ENCODE measurements at places on chromosomes 2 and 18. TPM values are rescaled to one million over a fixed set of nuclear protein-coding genes. Genes with fewer than 3 reads are reported as not detected.

The ST3GAL5 gene
- 162 TPM for total RNA-seq

The RAB31 gene
- total RNA-seq: 125 TPM

- no peaks in the 10 kb centered on the region for H3K27me3 ChIP-seq
- H3K4me1 ChIP-seq: peaks cover 8% of the 10 kb centered on the region
- no peaks in the 10 kb centered on the region for H3K36me3 ChIP-seq
- DNase-seq: no peak
- peak overlapping the region; percentile 45 for H3K27ac ChIP-seq
Observed at GRCh38 chr2:58039170-58039611, 7.4 kb upstream of the VRK2 start.

- H3K27me3 ChIP-seq: no peaks in the 10 kb centered on the region
- no peak overlapping the region for H3K4me3 ChIP-seq
- no peak for DNase-seq
- no peaks in the 10 kb centered on the region for H3K4me1 ChIP-seq
- no peaks in the 10 kb centered on the region for H3K36me3 ChIP-seq
Observed at GRCh38 chr2:45370369-45370768, 240.7 kb downstream of the SRBD1 start.

DNA sequence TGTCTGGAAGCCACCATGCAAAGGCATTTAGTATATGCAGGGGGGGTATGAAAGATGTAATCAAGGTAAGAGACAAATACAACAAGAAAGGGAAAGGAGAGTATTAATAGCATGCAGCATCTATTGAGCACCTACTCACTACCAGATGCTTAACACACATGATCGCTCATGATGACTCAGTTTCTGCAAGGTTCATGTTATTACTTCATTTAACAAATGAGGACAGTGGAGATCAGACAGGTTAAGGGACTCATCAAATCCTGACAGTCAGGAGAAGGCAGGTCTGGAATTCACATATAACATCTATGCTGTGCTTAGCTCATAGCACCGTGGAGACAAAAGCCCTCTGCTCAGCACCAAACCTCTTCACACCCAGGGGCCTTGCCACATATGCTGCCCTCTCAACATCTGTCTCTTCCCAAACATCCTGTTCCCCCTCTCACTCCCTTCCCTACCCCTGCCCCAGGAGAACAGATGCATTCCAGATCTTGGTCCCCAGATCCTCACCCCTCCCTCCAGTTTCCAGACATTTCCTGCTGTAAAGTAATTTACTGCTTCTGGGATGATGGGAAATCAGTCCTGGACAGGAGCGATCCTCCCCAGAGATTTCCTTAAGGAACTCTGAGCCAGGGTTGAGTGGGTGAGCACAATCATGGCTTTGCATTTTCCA, 155.3 kb downstream of the ANTXR1 start:
- H3K27ac ChIP-seq: no peak overlapping the region
- no peaks in the 10 kb centered on the region for H3K27me3 ChIP-seq
- H3K4me3 ChIP-seq: no peak overlapping the region
- H3K36me3 ChIP-seq: no peaks in the 10 kb centered on the region
- H3K4me1 ChIP-seq: peaks cover 28% of the 10 kb centered on the region
- no peak for DNase-seq

GRCh38 chr18:55269622-55270021, 310.4 kb upstream of the CCDC68 start:
- H3K4me3 ChIP-seq: no peak overlapping the region
- H3K27ac ChIP-seq: no peak overlapping the region
- no peaks in the 10 kb centered on the region for H3K36me3 ChIP-seq
- no peaks in the 10 kb centered on the region for H3K27me3 ChIP-seq
- DNase-seq: no peak
- peaks cover 25% of the 10 kb centered on the region for H3K4me1 ChIP-seq

DNA sequence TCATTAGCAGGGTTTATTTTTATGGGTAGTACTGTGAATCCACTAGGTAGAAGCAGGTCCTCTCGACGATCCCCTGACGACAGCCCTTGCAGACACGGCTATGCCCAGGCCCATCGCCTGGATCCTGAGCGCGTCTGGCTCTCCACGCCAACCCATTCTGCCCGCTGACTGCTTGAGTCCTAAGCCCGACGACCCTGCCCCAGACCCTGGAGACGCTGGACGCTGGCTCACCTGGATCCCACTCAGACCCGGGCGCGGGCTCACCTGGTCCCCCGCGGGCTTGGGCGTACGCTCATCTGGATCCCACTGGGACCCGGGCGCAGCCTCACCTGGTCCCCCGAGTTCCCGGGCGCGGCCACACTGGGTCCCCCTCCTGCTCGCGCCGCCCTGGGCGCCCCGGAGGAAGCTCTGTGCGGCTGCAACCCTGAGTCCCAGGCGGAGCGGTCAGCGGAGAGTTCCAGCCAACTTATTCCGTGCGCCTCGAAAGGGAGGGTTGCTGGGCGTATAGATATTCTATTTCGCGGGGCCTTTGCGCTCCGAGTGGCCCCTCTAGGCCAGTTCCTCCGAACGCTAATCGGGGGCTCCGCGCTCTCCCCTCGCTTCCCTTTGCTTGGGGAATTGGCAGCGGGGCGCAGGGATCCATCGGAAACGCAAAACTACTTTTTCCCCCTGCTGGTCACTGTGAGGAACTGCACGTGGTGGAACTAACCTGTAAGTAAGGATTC, 22.4 kb upstream of the RMP24 start:
- no peak overlapping the region for H3K27ac ChIP-seq
- H3K4me3 ChIP-seq: peak overlapping the region; percentile 51
- H3K27me3 ChIP-seq: no peaks in the 10 kb centered on the region
- H3K4me1 ChIP-seq: peaks cover 7% of the 10 kb centered on the region
- H3K36me3 ChIP-seq: no peaks in the 10 kb centered on the region
